SHP77 (cell line): ENCODE measurements at places on chromosomes 7 and 10.

DNA sequence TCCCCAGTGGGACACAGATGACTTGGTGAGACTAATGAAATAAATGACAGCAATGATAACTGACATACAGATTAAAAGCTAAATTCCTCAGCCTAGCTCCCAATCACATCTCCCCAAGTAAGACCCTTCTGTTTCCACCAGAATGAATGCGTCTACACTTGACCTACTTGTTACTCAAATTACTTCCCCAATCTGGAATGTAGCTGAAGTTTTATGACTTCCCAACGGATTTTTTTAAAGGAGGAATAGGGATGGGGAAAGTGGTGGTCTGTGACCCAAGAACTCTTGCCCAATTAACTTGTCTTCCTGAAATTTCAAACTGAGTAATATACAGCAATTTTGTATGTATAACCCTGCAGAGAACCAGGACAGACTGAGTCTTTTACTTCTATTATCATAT is 9.1 kb downstream of the H2AZ2 start:
- no peak for DNase-seq

- DNase-seq: no peak
Observed at GRCh38 chr10:128384831-128385230, 258.6 kb upstream of the MKI67 start.

GRCh38 chr10:79069325-79070080 is 737 bp downstream of the ZMIZ1 start:
- no peak for DNase-seq

DNA sequence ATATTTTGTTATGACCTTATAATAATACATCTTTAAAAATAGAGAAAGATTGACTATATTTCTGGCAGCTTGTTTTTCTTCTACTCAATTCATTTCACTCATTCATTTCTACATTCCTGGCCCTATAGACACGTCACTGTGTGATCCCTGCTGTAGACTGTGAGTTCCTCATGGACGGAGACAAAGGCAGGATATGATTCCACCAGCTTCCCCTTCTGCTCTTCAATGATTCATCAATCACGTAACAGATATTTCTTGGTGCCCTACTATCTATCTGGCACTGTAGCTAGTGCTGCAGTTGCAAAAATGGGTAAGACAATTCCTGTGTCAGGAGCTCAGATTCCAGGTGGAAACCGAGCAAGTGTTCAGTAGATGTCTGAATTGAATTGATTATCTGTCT is 415.0 kb downstream of the SFMBT2 start:
- DNase-seq: no peak

DNA sequence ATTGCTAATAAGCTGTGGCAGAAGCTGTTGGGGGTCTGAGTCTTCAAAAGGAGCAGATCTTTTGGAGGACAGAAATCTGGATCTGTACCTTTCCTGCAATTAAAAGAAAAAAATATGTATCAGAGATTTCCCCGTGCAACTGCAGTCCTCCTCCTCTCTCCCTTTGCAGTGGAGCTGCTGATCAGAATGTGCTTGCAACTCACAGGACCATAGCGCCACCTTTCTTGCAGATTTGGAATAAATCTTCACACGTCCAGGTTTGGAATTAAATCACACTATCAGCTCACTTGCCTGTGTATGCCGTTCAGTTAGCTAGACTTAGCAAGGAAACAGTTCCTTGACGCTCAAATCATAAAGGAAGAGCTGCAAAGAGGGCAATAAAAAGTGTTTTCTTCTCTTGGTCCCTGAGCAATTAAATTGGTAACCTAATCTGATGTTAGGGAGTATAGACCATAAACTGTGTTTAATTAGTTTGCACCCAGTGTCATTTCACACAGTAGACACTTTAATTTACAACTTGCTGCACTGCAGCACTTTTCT is 77.4 kb downstream of the PON1 start:
- DNase-seq: peak; percentile 69

- DNase-seq: no peak
Observed at GRCh38 chr10:77590344-77591237, 47.0 kb downstream of the KCNMA1 start.

- DNase-seq: no peak
Observed at GRCh38 chr7:124440081-124440480, 325.5 kb downstream of the GPR37 start.

DNA sequence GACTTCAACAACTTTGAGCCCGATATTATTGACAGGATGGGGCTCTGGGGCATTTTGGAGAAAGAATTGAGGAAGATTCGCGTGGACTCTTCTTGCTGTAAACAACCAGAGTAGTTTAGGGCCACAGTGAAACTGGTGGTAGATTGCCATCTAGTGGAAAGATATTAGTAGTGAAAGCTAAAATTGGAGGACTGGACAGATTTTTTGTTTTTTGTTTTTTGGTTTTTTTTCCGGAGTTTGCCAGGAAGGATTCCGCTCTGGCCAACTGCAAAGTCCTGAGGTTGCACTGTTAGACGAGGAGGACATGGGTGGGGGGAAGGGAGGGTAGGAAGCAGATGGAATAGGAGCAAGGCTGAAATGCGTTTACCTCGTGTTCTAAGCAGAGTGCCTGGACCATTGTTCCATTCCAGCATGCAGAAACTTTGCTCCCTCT is 11.7 kb downstream of the NOBOX start:
- DNase-seq: peak; percentile 19

DNA sequence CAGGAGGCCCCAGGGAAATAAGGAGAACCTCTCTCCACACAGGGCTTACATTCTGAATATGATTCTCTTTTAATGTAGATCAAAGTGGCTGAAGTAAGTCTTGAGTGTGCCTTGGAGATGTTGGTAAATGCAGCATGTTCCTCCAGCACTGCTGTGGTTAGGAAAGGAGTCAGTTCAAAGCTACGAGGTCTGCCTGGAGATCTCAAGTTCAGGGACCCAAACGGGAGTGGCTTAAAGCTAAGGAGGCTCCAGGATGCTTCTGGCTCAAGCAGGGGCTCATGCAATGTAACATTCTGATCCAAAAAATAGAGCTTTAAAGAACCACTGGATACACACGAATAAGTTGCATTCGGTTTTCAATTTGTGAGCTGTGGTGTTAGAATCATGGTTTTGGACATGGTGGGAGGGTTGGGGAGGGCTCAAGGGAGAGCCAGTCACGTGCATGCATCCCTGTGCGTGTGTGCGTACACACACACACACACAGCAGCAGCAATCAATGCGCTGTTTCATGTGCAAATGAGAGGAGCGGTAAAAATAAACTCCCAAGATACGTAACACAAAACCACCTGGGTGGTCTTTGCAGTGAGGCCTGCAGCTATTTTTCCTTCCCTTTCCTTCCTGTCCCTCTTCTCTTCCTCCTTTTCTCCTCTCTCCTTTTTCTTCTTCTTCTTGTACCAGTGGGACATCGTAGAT is 70.5 kb downstream of the AOAH start:
- DNase-seq: no peak

GRCh38 chr7:21338728-21339164 is 89.1 kb upstream of the SP4 start:
- DNase-seq: no peak

- no peak for DNase-seq
Observed at GRCh38 chr7:3218411-3219225, 82.4 kb upstream of the SDK1 start.

GRCh38 chr10:84924131-84924530 is 595.7 kb downstream of the CCSER2 start:
- no peak for DNase-seq

DNA sequence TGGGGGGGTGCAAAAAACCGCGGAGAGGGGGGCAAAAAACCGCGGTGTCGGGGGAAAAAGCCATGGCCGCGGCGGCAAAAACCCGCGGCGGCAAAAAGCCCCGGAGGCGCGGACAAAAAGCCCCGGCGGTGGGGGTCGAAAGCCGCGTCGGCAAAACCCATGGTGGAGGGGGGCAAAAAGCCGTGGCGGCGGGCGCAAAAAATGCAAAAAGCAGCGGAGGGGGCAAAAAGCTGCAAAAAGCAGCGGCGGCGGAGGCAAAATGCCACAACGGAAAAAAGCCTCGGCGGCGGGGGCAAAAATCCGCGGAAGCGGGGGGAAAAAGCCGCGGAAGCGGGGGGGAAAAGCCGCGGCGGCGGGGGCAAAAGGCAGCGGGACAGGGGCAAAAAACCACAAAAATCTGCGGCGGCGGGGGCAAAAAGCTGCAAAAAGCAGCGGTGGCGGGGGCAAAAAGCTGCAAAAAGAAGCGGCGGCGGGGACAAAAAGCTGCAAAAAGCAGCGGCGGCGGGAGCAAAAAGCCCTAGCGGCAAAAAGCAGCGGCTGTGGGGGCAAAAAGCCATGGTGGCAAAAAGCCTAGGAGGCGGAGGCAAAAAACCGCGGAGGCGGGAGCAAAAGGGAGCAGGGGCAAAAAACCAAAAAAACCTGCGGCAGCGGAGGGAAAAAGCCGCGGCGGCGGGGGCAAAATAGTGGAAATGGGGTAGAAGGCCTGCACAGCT is 418.9 kb downstream of the ZNF716 start:
- no peak for DNase-seq

DNA sequence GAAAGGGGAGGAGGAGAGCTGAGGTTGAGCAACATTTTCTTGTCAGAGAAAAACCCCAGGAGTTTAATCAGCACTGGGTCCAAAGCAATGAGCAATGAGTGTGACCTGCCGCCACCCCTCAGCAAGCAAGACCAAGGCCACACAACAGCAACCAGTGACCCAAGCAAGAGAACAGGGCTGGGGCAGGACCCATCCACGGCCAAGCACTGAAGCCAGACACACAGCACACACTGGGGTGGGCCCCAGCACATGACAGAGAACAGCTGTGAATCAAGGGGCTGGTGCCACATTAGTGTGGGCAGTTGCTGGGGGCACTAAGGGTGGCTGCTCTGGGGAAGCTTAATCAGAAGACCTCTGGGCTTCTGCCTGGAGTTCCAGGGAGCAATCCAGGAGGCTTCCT is 16.2 kb downstream of the TMEM72 start:
- DNase-seq: no peak

- peak; percentile 2 for DNase-seq
Observed at GRCh38 chr7:97499204-97499603, 232.7 kb upstream of the TAC1 start.
